ENCODE measurements at places on chromosomes 2 and 18.

- DNase-seq: no peak
Measured at GRCh38 chr18:35519148-35519899, 21.6 kb upstream of the INO80C start.

DNA sequence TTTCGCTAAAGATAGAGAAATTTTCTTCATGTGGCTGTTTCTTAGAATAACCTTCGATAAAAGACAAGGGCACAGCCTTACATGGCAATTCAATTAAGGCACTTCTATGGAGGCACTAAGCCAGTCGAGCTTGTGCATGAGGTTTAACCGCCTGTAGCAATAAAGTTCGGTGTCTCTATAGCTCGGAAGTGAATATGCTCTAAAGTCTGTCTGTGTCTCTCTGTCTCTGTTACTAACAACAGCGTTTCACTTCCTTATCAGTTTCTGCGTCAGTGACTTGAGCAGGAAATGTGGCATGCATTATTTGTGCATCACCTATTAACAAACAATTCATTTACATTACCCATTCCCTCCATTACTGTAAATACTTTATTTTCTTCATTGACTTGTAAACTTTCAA, 365.1 kb upstream of the NETO1 start:
- no peak for DNase-seq

GRCh38 chr2:146143971-146144370, 1624.1 kb upstream of the ZEB2 start:
- peak; percentile 17 for DNase-seq

DNA sequence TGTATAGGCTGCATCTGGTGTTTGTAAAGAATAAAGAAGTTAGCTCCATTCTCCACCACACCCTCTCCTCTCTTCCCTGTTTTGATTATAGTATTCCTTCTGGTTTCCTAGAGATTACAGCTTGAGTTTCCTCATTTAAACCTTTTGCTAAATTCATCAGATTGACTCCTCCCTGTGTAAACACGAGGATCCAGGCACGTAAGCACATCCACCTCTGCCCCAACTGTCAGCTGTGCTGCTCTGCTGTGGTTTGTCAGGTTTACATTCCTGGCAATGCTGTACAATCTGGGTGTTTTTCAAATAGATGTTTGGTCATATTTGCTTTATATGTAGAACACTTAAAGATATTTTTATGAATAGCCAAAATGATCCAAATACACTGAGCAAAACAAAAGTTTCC, 302.8 kb downstream of the PTGR3 start:
- DNase-seq: no peak

DNA sequence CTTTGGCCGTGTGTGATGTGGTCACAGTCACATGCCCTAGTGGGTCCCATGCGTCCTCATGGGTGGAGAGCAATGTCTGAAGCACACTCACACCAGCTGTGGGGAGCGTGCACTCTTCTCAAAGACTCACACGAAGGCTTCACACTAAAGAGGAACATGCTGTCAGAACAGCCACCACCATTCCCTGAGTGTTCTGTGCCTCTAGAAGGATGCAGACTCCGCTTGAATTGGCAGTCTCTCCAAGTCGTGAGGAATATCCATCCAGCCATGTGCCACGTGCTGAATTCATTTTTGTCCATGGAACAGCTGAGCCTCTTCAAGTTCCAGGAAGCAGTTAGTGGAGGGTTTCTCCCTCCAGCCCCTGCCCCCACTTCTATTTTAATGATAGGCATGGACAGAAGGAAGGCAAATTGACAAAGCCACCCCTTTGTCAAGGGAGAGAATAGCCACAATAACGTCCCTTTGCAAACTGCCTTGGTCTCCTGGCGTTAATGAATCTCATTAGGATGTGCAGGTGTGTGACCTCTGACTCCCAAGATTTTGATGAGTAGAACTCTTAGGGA, 464.3 kb upstream of the ID2 start:
- no peak for DNase-seq

DNA sequence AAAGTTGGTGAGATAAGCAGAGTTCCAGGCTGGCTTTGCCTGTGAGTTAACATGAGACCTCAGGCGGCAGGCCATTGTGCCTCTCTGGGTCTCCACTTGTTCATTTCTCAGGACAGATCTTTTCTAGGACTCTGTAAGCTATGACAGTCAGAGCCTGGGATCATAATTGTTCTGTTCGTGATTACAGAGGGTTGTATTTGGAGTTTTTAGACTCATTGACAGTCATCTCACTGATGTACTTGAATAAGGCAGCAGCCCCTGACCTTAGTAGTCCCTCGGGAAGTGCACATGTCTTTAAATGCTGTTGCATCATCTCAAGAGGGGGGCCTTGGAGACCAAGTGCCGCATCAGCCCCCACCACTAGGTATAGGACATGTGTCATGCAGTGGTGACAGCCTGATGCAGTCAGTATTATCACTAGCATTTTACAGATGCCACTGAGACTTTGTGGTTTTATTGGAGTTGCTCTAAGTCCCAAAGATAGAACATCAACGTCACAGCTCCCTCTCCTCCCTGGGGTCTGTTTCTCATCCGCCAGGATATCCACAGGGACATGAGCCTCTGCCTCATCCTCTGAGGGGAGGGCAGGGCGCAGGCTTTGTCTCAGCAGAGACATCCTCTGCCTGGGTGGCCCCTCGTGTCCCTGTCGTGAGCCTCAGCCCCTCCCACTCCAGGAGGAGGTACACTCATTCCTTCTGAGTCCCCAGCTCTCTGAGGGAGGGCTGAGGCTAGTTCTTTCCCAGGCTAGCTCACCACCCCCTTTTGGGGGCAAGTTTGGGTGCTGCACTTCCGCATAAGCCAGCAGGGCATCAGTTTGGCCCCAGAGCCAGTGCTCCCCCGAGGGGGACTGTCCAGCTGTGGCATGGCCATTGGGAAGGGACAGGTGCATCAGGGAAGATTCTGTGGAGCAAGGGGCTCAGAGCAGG, 14.1 kb downstream of the GLI2 start:
- DNase-seq: peak; percentile 63

DNA sequence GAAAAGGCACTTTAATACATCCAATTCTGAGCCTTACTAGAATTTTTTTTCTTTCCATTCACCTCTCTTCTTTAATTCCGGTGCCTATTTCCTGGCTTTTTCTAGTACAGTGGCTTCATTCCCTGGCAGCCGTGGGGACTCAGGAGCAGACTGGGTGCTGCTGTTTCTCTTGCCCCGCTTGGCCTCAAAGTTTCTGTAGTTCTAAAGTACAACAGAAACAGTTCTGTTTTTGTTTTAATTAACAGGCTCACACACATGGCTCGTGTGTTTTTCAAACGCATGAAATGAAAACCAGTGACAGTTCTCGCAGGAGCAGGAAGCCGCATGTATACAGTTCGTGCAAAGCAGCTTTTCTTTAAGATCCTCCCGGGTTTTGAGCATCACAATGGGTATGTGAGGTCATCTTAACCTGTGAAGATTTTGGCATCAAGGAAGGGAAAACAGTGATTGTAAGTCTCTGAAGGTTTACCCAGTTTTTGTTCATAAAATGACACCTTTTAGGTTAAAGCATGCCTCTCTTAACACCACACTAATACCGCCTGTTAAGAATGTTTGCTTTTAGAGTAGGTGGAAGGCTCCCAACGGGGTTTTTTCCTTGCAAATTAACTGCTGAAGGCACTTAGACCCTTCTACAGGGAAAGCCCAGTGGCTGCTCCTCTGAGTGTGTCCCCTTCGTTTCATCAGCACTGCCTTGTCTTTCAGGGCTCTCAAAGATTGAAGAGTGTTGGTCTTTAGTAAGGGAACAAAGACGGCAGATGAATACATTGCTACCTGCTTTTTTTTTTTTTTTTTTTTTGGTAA, 5.8 kb downstream of the FZD7 start:
- no peak for DNase-seq

GRCh38 chr2:124080281-124081153, 55.4 kb downstream of the CNTNAP5 start:
- DNase-seq: no peak

- DNase-seq: no peak
Measured at GRCh38 chr2:128808462-128809258, 490.0 kb upstream of the HS6ST1 start.

DNA sequence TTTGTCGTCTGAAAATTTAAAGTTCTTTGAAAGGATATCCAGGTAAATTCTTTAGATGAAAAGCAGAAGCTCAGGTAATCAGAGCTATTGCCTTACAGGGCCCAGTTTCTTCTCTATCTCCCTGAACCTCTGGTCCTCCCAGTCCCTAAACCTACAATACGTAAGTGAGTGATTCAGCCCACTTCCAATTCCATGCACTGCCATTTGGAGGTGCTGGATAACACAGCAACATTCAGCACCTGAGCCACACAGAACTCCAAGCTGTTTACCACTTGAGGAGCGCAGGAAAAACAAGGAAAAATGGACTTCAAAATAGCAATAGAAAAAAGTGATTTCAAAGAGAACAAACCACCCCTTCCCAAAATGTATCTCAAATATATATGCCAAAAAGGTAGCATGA, 105.0 kb upstream of the DNAJC10 start:
- no peak for DNase-seq

DNA sequence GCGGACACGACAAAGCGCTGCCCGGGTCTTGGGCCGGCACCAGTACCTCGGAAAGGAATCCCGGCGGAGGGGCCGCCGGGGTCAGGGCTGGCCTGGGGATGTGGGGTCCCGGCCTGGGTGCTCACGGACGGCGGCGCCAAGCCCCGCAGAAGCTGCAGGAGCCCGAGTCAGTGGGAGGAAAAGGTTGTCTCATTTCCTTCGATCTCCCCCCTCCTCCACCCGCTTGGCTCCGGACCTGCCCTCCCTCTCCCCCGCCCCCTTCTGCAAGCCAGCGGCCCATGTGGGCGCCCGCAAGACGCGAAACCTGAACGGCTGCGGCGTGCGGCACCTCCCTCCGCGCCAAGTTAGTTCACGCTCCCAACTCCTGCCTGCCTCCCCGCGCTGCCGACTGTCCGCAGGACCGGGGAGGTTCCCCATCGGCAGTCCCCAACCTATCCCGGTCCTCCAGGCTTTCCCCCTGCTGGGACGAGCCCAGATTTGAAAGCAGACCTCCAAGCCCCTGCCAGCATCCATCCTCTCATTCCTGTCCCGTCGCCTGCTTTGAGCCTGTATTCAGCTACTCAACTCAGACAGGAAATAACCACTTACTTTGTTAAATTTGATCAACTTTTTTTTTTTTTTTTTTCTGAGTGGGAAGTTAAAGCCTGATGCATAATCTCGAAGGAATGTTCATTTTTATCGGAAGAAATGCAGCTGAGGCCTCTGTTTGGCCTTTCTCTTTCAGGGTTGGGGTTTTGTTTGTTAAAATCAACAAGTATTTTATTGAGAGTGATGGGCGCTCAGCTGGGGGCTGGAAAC, at the start of gene EVA1A:
TSS of gene EVA1A (minus strand) at position 172 of the 798 bp plus-strand sequence. CDS start 42,799 bp downstream, outside the sequence.
- DNase-seq: peak; percentile 84

GRCh38 chr2:68416081-68416675, 50.9 kb downstream of the FBXO48 start:
- no peak for DNase-seq

DNA sequence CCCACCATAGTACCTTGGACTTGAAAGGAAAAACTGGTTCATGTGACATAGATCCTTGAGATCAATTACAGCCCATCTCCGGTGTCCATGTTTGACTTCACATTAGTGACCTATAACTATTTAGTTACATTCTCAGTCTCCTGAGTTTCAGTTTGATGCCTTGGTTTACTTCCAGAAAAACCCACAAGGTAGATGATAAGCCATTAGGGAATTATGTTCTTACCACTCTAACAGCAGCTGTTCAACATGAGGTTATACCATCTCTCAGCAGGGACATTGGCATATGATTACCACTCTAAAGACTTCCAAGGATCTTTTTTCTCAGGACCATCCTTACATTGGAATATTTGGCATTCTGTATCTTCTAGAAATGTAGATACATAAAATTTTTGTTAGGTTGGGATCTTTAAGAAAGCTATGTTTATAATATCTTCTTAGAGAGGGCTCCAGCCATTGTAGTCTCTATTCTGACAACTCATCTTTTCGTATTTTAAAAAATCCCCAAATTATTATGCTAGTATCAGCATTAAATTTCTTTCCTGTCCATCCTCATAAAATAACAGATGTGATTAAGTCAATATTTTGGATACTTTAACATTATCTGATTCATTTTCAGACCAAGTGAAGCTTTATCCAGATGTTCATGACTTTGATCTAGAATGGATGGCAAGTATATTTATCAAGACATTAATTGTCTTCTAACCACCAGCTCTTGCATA, 258.9 kb downstream of the RDH14 start:
- DNase-seq: no peak

GRCh38 chr2:136107051-136108033, 10.6 kb downstream of the CXCR4 start:
- DNase-seq: no peak

DNA sequence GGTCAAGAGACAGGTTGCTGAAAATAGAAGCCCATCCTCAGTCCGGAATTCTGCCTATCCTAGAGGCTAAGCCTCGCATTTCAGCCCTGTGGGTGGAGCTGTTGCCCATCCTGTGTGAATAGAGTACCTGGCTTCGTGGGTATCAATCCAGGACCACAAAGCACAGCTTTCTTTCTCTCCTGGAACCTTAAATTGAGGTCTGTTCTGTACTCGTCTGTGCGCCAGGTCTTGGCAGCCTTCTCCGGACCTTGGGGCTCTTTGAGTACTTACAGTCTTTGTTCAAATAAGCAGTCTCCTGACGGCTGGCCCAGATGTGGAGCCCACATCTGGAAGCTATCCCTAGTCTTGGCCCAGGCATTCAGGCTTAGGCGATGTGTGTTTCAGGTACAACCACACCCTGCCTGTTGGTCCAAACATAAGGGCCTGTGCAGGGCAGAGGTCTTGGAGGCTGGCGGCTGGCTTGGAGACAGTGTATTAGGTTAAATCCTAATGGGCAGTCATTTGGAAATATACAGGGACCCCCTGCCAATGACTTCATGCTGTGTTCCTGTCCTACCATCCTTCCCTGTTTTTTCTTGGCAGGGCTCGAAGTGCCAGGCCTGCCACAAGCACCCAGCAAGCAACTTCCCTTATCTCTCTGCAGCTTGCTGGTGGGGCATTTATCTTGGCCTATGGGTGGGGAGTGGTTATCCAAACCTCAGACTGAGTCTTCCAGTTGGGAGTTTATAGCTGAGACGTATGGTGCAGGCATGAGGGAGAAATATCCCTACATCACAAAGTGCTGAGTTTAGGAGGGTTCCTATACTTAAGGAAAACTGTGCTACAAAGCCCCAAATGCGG, 294.1 kb downstream of the BCL2 start:
- peak; percentile 5 for DNase-seq

DNA sequence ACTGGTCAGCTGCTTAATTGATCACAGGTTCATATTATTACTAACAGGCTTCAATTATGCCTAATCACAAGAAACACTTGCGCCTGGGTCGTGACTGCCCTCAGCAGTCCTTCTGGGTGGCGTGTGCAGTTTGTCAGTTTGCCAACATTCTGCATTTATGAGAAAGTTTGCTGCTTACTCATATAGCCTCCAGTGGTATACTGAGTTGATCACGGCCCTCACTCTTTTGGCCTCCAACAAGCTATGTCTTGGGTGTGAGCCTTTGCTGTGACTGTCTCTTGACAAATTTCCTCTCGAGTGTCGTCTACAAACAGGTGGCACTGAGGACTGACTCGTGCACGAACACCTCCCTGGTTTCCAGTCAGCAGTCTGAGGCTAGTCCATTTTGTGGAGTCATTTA, 27.3 kb downstream of the DCDC2C start:
- peak; percentile 65 for DNase-seq

- DNase-seq: no peak
Measured at GRCh38 chr2:79820281-79820680, 307.4 kb downstream of the CTNNA2 start.

- no peak for DNase-seq
Measured at GRCh38 chr2:30947686-30948085, 140.4 kb upstream of the CAPN13 start.
